Brain pericyte (primary cell): ENCODE measurements at places on chromosomes 12 and 14.

GRCh38 chr14:77051116-77051515 lies 22.6 kb upstream of the IRF2BPL start:
- DNase-seq: no peak

DNA sequence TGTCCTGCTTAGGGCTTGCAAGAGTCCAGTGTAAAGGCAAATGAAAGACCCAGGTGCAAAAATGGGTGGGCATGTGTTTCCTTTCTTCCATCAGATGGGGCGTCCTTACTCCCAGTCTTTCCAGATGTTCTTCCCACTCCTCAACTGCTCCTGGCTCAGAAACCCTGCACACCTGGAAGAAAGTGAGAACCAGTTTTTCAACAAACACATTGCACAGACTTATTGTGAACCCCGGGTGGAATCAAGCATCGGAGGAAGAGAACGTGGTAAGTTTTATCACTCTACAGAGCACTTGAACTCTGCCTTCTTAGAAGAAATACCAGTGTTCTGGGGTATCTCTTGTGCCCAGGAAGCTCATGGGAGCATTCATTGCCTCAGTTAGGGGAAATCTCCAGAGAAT lies 93.3 kb downstream of the TMX1 start:
- no peak for DNase-seq

GRCh38 chr14:21556378-21557083 lies 23.3 kb downstream of the OR10G3 start:
- DNase-seq: no peak

- DNase-seq: no peak
Observed at GRCh38 chr14:42143114-42143513, 536.4 kb downstream of the LRFN5 start.

GRCh38 chr12:110530511-110530910 lies 28.4 kb downstream of the RAD9B start:
- DNase-seq: no peak

DNA sequence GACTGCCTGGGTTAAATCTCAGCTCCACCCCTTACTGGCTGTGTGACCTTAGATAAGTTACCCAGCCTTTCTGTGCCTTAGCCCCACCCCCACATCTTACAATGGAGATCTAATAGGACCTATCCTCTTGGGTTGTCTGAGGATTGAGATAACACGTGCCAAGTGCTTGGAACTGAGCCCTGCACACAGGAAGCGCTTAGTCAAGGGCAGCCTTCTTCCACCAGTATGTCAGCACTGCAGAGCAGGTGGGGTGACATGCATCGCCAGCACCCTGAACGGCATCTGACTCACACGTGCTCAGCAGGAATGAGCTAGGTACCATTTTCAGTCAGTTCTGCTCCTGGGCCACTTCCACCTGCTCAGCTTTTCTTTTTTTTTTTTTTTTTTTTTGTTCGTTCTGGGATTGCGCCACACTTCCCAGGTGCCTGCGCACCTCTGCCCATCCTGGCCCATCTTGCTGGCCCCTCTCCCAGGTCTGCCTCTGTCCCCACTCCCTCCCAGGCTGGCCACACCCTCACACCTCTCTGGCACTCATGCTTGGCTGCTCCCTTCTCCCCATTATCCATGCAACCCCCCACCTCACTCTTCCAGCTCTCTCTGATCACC lies 19.6 kb downstream of the LGMN start:
- no peak for DNase-seq

GRCh38 chr12:2173971-2174370 lies 121.2 kb downstream of the CACNA1C start:
- no peak for DNase-seq

GRCh38 chr12:112970391-112970790 lies 7.9 kb upstream of the OAS2 start:
- no peak for DNase-seq

DNA sequence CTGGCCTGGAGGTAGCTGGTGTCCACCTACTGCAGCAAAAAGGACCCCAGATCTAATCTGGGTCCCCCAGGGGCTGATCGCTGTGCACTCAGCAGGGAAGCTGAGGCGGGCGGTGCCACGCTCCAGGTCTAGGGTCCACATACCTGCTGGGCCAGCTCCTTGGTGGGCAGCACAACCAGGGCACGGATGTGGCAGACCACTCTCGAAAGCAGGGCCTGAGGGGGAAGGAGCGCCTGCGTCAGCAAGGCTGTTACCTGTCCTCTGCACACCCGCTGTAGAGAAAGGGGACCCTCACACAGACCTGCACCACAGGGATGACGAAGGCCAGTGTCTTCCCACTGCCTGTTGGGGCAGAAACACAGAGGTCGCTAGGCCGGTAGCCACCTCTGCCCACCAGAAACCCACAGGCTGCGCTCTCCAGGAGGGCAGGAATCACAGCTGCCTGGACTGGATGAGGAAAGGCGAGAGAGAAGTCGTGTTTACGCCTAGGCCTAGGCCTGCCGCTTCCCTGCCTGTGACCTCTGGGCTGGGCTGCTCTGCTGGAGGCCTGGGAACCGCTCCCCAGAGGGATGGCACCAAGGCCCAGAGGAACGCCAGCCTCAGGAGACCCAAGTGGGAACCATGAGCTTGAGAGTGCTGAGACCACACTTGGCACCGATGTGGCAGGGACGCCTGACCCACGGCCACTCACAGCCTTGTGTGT lies 2.0 kb downstream of the DDX51 start:
- DNase-seq: no peak

DNA sequence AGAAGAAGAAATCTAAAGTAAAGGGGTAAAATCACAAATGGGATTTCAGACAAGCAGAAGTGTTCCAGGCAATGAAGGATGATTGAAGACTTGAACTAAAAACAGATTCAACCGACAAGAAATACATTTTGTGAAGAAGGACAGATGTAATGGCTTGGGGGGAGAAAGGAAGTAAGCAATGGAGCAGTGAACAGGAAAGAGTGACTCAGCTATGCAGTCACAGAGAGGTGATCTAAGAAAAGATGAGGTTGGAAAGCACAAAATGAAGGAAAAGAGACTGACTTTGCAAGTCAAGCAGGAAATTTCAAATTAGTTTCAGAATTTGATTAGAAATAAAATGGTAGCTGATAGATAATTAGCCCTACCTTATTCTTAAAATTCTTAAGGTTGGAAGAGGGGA lies 66.5 kb downstream of the PUS7L start:
- no peak for DNase-seq

GRCh38 chr14:104822821-104823615 lies 22.1 kb downstream of the ZBTB42 start:
- DNase-seq: no peak

DNA sequence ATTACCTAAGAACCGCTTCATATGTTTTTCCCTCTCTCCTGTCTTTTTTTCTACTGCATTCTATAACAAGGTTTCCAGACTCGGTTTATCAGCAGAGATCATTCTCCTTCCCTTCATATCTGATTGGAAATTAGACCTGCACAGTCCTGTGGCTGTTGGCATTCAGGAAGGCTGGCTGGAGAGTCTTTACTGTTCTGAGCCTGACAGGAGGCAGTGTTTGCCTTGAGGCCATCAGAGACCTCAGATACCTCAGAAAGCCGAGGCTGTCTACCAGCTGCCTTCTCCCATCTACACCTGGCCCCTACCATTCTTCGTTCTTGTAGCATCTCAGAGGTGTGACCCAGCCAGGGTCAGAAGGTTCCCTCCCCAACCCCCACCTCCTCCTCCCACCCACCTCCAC lies 182.0 kb downstream of the CAND1 start:
- no peak for DNase-seq

- DNase-seq: no peak
Observed at GRCh38 chr12:29026419-29026818, 122.7 kb upstream of the FAR2 start.

GRCh38 chr12:46160101-46160980 lies 108.5 kb downstream of the SLC38A1 start:
- no peak for DNase-seq

DNA sequence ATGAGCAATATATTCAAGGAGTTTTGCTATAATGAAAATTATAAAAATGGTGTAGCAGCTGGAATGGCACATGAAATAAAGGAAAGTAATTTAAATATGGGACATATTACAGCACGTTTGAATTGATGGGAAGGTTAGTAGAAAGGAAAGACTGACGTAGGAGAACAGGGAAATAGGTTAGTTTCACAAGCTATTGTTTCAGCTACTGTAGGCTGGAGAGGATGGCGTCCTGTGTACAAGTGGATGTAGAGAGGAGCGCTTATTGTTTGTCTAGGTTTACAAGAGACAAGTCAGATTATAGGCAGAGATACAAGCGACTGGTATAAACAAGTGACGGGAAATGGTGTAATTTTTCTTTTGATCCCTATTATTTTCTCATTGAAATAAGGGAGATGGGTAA lies 431.2 kb upstream of the PDE3A start:
- no peak for DNase-seq

DNA sequence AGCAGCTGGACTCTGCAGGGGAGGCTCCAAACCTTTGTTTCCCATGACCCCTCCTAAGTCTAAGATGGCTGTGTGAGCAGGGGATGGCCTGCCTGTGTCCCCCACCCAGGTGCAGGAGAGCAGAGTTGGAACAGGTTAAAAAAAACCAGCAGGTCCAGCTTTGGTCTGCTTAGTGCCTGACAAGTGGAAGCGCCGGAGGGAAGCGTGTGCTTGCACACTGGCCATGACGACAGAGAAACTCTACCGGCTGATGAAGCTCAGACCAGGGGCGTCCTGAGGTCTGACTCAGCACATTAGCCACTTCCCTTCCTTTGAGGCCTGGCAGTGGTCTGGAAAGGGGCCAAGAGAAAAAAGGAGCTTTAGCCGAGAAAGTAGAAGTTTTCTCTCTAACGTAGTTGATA lies 280.1 kb downstream of the VRK1 start:
- DNase-seq: no peak

GRCh38 chr14:104593241-104593701 lies 11.3 kb downstream of the TMEM179 start:
- DNase-seq: no peak

GRCh38 chr12:2982361-2982760 lies 23.2 kb downstream of the TEAD4 start:
- DNase-seq: no peak

- no peak for DNase-seq
Observed at GRCh38 chr12:108548954-108549521, 11.9 kb downstream of the SART3 start.

GRCh38 chr14:92924247-92924646 lies 1.3 kb downstream of the CHGA start:
- no peak for DNase-seq

DNA sequence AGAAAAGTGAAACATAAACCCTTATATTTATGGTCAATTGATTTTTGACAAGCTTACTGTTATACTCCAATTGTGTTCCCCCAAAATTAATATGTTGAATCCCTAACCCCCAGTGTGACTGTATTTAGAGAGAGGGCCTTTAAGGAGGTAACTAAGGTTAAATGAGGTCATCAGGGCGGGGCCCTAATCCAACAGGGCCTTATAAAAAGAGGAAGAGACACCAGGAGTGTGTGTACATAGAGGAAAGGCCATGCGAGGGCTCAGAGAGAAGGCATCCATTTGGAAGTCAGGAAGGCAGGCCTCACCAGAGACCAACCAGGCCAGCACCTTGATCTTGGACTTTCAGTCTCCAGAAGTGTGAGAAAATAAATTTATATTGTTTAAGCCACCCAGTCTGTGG lies 6.5 kb upstream of the VTI1B start:
- DNase-seq: no peak

DNA sequence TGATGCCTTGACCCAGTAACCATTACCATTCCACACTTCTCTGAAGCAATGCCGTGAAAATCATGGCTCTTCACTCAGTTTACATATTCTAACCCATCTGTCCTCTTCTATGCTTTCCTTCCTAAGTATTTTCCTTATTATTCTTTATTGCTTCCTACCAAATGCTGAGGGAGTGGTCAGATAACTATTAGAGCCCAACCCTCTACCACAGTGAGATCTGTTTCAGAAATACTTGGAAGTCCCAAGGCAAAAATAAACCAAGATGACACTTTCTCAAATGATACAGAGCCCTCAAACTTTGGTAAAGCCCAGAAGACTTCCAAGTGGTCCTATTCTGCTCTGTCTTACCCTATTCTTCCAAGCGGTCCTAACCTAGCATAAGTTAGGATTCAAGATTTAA lies 68.0 kb downstream of the MED13L start:
- DNase-seq: no peak
